ENCODE measurements at places on chromosomes 5 and 9.

GRCh38 chr9:136614372-136614922 lies 48.3 kb upstream of the EGFL7 start:
- DNase-seq, result no peak

DNA sequence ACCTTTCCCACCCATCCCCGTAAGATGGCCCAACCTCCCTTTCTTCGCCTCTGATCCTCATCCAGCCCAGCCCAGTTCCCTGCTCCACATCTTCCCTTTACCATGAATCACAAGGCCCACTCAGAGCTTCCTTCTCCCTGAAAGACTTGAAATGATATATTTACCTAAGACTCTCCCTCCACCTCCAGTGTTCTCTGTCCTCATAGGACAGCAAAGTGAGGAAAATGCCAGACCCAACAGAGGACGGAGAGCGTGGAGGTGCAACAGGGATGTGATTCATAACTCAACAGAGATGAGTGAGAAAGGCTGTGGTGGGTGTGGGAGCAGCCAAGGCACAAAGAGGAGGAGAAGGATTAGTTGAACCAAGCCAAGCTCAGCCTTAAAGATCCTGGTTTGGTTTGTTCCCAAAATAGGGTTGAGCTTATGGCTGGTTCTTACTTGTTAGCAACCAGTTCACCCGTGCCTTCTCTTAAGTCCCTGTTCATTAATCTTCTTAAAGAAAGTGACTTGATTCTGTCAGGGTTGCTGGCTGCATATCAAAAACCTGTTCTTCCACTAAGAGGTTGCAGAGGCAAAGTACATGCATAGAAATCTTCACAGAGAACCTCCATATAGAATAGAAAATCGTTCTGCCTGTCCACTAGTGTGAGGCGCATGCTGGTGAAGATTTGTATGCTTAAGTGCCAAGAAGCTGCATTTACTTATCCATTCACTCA lies 183.2 kb downstream of the ACTL7B start:
- DNase-seq, result no peak

- no peak for DNase-seq
Observed at GRCh38 chr5:146240951-146241350, 37.5 kb downstream of the RBM27 start.

GRCh38 chr9:131618071-131618479 lies 72.8 kb downstream of the PRRT1B start:
- DNase-seq, result no peak

- DNase-seq, result no peak
Observed at GRCh38 chr9:71446106-71446472, 322.2 kb downstream of the CEMIP2 start.

GRCh38 chr5:155057626-155058025 lies 44.1 kb downstream of the KIF4B start:
- no peak for DNase-seq

Measured in stimulated activated CD4-positive, alpha-beta T cell treated with anti-CD3 and anti-CD28 coated beads, Interleukin-1b, Interleukin-23, amount 100 ng/mL, for 24 hours (primary cell).